ENCODE measurements at places on chromosomes 4 and X.
A peak's percentile ranks its signal among the peaks of the same experiment; 100 is the strongest.

DNA sequence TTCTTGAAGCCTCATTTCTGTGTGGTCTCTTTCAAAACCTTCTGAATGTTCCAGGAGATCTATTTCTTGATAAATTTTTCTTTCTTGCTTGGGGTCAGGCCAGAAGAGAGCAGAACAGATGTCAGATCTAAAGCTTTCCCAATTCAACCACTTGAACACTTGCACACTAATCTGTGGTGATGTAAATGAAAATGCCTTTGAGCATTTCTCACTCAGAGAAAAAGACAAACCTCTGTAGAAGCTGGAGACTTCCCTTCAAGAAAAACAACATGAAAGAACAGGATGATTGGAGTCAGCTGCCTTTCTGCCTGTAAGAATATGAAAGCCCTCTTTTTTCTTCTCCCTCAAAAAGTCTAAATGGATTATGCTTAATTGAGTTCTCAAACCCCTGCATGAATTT is 11.2 kb downstream of the IGFBP7 start:
- peaks cover 42% of the 10 kb centered on the region for H3K4me1 ChIP-seq
- H3K27me3 ChIP-seq, result no peaks in the 10 kb centered on the region
- no peak overlapping the region for H3K4me3 ChIP-seq
- peak overlapping the region; percentile 88 for H3K27ac ChIP-seq

DNA sequence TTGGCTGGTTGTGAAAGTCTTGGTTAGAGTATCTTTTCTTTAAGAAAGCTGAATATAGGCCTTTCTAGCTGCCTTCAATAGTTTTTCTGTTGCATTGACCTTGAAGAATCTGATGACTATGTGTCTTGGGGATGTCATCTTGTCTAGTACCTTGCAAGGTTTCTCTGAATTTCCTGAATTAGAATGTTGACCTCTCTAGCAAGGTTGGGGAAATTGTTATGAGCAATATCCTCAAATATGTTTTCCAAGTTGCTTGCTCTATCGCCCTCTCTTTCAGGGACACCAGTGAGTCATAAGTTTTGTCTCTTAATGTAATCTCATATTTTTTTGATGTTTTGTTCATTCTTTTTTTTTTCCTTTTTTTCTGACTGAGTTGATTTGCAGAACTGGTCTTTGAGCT is 194.7 kb downstream of the RAB28 start:
- H3K36me3 ChIP-seq, result no peaks in the 10 kb centered on the region
- H3K27ac ChIP-seq, result no peak overlapping the region
- H3K4me3 ChIP-seq, result no peak overlapping the region
- H3K4me1 ChIP-seq, result no peaks in the 10 kb centered on the region
- peak; percentile 43 for DNase-seq

DNA sequence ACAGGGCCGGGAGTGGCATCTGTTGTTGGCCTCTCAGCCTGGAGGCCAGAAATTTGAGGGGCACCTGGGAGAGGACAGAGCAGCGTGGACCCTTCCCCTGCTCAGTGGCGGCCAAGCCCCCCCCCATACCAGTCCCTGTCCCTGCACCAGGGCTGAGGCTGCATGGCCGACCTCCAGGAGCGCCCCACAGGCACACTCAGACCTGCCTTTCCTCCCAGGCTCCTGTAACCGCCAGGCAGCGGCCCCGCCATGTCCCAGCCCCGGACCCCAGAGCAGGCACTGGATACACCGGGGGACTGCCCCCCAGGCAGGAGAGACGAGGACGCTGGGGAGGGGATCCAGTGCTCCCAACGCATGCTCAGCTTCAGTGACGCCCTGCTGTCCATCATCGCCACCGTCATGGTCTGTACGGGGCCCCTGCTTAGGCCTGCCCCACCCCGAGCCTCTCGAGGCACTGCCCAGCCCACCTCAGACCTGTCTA is 15.3 kb downstream of the TMEM175 start:
- H3K4me3 ChIP-seq, result no peak overlapping the region
- H3K27ac ChIP-seq, result no peak overlapping the region
- no peaks in the 10 kb centered on the region for H3K36me3 ChIP-seq
- DNase-seq, result no peak

DNA sequence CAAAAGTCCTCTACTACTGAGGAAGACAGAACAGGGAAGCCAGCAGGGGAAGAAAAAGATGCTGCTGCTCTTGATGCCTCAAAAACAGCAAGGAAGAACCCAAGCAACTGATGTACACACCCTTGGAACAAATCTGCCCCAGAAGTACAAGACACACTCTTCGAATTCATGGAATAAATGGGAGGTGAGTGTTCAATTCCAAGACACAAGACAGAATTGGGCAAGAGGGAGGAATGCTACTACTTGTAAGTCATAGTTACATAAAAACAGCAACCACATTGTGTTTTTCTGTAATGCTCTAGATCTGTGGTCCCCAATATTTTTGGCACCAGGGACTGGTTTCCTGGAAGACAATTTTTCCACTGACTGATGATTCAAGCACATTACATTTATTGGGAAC is 58.0 kb upstream of the H2AZ1 start:
- peak; percentile 40 for DNase-seq
- H3K36me3 ChIP-seq, result no peaks in the 10 kb centered on the region
- no peak overlapping the region for H3K4me3 ChIP-seq
- no peaks in the 10 kb centered on the region for H3K27me3 ChIP-seq
- H3K4me1 ChIP-seq, result no peaks in the 10 kb centered on the region
- H3K27ac ChIP-seq, result no peak overlapping the region

DNA sequence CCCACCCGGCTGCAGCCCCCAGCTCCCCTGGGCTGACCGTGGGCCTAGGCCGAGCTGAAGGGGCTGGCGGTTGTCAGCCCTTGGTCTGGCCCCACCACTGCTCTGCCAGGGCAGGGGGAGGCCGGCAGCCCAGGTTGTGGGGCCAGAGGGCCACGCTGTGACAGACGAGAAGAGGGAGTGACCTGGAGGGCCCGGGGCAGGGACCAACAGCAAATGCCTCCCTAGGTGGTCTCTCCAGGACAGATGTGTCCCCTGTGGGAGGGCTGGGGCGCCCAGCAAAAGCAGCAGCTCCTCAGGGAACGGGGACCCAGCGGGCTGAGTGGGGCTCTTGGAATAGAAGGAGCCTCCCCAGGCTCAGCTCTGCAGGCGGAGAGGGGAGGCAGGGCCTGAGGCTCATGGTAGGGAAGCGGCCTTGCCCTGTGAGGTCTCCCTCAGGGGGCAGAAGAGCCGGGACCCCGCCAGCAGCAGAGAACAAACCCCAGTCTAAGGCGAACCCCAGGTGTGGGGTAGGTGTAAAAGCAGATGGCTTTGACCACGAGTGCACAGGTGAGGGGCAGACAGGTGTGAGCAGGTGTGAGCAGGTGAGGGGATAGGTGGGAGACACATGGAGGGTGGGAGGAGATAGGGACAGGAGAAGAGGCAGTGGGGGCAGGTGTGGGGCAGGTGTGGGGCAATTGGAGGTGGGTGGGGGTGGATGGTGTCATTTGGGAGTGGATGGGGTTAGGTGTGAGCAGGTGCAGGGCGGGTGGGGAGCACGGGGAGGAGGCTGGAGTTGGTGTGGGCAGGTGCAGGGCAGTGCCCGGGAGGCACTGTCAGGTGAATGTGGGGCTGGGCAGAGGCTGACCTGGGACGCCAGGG is 34.1 kb upstream of the SPON2 start:
- H3K36me3 ChIP-seq, result peaks cover 2% of the 10 kb centered on the region
- H3K4me1 ChIP-seq, result peaks cover 5% of the 10 kb centered on the region
- H3K4me3 ChIP-seq, result no peak overlapping the region
- DNase-seq, result no peak

GRCh38 chr4:148716431-148717052 is 274.3 kb upstream of the NR3C2 start:
- no peaks in the 10 kb centered on the region for H3K36me3 ChIP-seq
- no peaks in the 10 kb centered on the region for H3K4me1 ChIP-seq
- no peaks in the 10 kb centered on the region for H3K27me3 ChIP-seq
- no peak overlapping the region for H3K4me3 ChIP-seq
- no peak overlapping the region for H3K27ac ChIP-seq

GRCh38 chr4:102632241-102633065 is 128.3 kb downstream of the MANBA start:
- peaks cover 4% of the 10 kb centered on the region for H3K4me1 ChIP-seq
- no peak overlapping the region for H3K27ac ChIP-seq
- peaks cover 11% of the 10 kb centered on the region for H3K36me3 ChIP-seq
- H3K27me3 ChIP-seq, result no peaks in the 10 kb centered on the region

- DNase-seq, result no peak
- no peaks in the 10 kb centered on the region for H3K4me1 ChIP-seq
- no peak overlapping the region for H3K4me3 ChIP-seq
- no peak overlapping the region for H3K27ac ChIP-seq
- no peaks in the 10 kb centered on the region for H3K27me3 ChIP-seq
- H3K36me3 ChIP-seq, result no peaks in the 10 kb centered on the region
These were observed 273.2 kb downstream of the ADGRL3 start for GRCh38 chr4:61473306-61473705.

- no peak overlapping the region for H3K27ac ChIP-seq
- no peak for DNase-seq
- H3K4me3 ChIP-seq, result no peak overlapping the region
- H3K4me1 ChIP-seq, result no peaks in the 10 kb centered on the region
These were observed 67.4 kb downstream of the CNOT6L start for GRCh38 chr4:77751764-77752163.

DNA sequence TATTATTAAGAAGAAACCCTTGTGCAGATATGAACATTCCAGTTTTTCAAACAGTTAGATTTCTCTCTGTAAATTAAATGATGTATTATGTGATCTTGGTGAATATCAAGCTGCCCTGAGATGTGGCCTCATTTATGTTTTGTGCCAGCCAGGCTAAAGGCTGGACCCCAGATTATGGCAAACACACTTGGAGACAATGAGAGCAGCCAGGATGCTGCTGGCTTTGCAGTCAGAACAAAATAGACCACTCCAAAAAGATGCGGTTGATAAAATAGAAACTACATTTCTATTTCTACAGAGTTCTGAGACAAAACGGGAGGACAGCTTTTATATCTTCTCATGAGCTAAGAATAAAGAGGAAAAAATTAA is 296.5 kb downstream of the PPP3CA start:
- H3K27ac ChIP-seq, result no peak overlapping the region
- no peaks in the 10 kb centered on the region for H3K27me3 ChIP-seq
- H3K36me3 ChIP-seq, result no peaks in the 10 kb centered on the region
- peaks cover 4% of the 10 kb centered on the region for H3K4me1 ChIP-seq
- DNase-seq, result no peak

DNA sequence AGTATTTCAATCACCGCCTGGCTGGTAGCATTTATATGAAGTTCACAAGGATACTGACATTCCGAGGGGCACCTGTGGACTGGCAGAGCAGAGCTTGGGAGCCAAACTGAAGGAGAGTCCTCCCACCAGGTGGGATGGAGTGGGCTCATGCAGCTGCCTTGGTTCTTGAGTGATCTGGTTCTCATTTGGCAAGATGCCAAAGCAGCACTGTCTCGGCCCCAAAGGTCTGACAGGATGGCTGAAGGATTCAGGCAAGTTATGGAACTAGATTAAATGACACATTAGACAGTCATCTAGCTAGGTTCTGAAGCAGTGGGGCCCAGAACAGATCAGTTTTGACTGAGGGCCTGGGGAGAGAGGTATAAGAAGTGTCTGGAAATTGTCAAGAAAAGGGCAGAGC is 3.2 kb downstream of the FGF16 start:
- H3K27ac ChIP-seq, result peak overlapping the region; percentile 18
- no peaks in the 10 kb centered on the region for H3K36me3 ChIP-seq
- no peak for DNase-seq
- no peaks in the 10 kb centered on the region for H3K27me3 ChIP-seq
- peak overlapping the region; percentile 40 for H3K4me3 ChIP-seq

- no peaks in the 10 kb centered on the region for H3K36me3 ChIP-seq
- H3K4me1 ChIP-seq, result no peaks in the 10 kb centered on the region
- H3K4me3 ChIP-seq, result no peak overlapping the region
- H3K27me3 ChIP-seq, result no peaks in the 10 kb centered on the region
These were observed 432.0 kb downstream of the GLUD2 start for GRCh38 chrX:121479406-121479805.

Data from cardiac muscle cell (in vitro differentiated cells and primary cell).